ENCODE measurements at places on chromosomes 2 and 18.

DNA sequence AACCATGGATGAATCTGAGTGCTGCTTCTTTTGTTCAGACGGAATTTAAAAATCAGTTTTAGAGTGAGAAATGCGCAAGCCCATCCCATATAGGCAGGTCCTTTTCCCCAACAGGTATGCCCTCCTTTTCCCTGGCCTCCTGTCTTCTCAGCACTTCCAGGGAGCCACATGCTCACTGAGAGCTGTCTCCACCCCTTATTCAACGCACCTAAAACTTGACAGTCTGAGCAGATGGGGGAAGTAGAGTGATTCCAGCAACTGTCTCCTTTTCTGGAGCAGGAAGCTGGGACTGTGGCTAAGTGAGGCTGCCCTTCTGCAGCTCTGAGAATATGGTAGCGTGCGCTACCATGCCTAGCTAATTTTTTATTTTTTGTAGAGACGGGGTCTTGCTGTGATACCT, 53.1 kb upstream of the NOSTRIN start:
- no peak for DNase-seq

DNA sequence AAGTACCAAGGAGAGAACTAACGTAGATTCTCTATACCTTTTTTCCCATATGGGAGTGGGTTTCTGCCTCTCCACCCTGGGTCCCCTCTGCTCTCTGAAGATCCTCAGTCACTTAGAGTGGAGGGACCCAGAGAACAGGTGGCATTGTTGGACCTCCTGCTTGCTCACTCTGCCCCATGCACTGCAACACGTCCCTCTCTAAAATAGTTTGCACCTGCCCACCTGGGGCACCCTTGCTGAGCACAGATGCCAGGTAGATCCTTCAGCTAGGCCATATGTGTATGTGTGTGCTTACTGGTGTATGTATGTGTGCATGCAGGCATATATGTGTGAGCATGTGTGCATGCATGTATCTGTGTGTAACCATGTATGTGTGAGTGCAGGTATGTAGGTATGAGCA, 2.2 kb downstream of the IL36RN start:
- DNase-seq, result no peak

GRCh38 chr2:172100935-172101820, 1.5 kb downstream of the DLX2 start:
- DNase-seq, result no peak

GRCh38 chr18:10923141-10923540, 226.2 kb downstream of the PIEZO2 start:
- DNase-seq, result no peak

- no peak for DNase-seq
Observed at GRCh38 chr2:75450068-75450467, 110.7 kb downstream of the EVA1A start.

- DNase-seq, result no peak
Observed at GRCh38 chr2:82330155-82330554, 2025.6 kb upstream of the LRRTM1 start.

- DNase-seq, result no peak
Observed at GRCh38 chr2:101310090-101310833, 1.8 kb upstream of the RNF149 start.
